Left lung (tissue), 14 donors: ENCODE measurements at places on chromosomes 1 and 21. TPM values are rescaled to one million over a fixed set of nuclear protein-coding genes. Genes with fewer than 3 reads are reported as not detected.

DNA sequence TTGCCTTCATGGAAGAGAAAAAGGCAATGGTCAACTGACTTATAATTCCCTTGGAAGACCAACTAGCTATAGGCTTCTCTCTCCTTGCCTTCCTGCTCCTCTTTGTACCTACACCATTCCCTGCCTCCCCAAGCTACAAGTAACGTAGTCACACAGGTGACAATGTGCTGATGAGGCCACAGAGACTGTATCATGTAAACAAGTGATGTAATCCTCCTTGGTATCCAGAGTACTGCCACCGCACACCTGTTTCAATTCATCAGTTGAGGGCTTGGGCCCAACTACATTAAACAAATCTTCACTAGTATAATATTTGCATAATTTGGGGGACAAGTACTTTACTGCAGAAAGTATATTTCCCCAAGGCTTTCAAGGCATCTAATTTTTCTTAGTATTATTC, 76.4 kb upstream of the SCYL3 start:
- no peak for DNase-seq

Gene LCE1C
- polyA plus RNA-seq, result not detected

Gene NOL9
- 19.1 TPM for polyA plus RNA-seq

DNA sequence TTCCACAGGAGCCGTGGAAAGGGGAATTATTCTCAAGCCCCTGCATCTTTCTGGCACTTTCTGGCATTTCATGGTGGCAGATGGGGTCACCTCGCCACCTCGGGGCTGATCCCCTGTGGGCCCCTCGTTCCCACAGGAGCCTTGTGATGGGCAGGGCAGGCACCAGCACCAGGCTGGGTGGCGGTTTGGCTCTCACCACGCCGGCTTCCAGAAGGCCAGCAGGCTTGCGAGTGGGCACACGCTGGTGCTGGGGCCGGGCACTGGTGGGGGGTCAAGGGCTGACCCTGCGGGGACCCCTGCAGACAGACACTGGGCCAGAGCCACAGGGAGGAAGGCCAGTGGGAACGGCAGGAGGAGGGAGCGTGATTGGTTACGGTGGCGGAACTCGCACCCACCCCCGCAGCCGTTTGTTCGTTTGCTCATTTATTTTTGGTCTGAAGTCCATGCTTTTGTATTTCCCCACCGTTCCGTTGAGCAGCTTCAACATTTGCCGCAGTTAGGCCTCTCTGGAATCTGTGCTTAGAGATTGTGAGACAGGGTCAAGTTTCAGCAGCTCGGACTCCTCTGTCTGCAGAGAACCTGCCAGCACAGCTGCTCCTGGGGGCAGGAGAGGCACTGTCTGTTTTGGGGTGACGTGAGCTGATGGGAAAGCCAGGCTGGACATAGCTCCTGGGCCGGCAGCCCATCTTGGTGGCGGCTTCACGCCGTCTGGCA, 5.3 kb downstream of the COL18A1 start:
- DNase-seq, result no peak

DNA sequence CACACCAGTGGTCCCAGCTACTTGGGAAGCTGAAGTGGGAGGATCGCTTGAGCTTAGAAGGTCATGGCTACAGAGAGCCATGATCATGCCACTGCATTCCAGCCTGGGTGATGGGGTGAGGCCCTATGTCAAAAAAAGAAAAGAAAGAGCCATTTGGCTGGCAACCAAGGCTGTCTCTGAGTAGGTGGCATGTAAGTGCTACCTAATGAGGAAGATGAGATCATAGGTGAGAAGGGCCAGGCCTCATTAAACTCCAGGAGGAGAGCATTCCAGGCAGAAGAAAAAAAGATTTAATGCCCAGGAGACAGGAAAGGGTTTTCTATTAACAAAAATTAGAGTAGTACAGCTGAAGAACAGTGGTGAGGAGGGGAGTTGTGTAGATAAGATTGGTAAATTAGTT, 103.4 kb upstream of the ZNF678 start:
- DNase-seq, result no peak

GRCh38 chr1:193325042-193325441, 138.6 kb upstream of the B3GALT2 start:
- DNase-seq, result no peak

Gene OR10K1
- polyA plus RNA-seq, result 0.06 TPM

DNA sequence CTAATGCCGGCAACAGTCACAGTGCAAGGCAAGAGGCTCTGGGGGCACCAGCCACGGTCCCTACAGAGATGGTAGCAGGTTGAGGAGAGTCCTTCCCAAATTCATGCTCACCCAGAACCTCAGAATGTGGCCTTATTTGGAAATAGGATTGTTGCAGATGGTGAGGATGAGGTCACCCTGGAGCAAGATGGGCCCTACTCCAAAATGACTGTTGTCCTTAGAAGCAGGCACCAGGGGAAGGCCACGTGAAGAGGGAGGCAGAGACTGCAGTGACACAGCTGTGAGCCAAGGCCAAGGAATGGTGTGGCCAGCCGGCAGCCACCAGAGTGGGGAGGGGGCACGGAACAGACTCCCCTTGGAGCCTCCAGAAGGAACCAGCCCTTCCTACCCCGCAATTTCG, 70.8 kb upstream of the CLDN14 start:
- DNase-seq, result no peak

Gene KCTD3
- polyA plus RNA-seq, result 65.9 TPM

DNA sequence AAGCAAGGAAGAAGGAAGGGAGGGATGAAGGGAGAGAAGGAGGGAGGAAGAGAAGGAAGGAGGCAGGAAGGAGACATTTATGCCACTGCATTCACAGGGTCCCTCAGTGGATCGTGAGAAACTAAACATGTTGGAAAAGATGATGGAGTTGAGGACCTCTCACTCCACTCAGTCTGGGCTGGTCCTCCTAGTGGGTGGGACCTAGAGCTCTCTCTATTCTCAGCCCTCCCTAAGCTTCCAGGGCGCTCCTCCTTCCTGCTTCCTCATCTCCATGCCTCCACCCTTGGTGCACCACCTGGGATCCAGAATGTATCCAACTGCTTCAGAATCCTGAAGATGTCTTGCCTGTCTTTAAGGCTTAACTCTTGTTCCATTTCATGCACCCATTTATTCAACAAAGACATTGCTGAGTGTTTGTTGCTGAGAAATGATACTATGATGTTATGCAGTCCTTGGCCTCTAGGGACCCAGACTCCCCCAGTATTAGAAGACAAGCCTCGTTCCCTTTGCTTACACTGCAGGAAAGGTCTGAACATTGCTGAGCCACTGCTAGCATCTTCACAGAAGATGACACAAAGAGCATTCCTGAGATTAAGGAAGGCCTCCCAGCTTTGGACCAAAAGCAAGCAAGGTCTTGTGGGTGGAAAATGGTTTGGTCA, 88.5 kb downstream of the BEND5 start:
- DNase-seq, result no peak

Gene SPRR2E
- polyA plus RNA-seq, result not detected

DNA sequence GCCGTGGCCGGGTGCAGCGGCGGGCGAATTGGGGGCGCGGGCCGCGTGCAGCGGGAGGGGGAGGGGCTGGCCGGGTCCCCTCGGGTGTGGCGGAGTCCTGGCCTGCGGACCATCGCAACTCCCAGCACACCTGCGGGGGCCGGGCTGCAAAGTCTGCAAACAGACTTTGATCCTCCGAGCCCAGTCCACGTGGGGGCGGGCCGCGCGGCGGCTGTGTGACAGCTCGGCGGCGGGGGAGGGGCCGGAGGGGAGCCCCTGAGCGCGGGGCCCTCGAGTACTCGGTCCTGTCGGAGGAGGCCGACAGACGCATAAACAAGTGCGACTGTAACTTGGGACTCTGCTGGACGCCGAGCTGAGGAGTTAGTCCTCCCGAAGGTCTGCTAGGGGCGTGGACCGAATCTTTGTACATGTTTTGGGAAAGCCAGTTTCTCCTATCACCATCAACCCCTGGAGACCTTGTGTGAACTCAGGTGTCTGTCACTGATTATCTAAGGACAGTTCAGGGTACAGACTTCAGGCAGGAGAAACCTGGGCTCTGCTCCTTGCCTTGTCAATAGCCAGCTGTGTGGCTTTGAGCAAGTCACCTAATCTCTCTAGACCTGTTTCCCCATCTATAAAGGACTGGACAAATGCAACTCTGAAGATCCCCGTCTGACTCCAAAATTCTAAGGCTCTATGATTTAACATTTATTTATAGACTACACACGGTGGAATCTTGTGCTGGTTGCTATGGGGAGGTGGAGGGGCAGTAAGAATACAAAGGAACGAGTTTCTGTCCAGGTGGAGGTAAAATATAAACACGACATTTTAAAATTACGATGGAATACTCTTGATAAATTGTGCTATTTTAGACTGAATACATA, 710 bp upstream of the SLC30A1 start:
- DNase-seq, result no peak
